ENCODE measurements at places on chromosomes 5 and 9. TPM values are rescaled to one million over a fixed set of nuclear protein-coding genes. Genes with fewer than 3 reads are reported as not detected.

GRCh38 chr5:42828671-42829070, 17.0 kb upstream of the SELENOP start:
- no peak for ATAC-seq

The ZFP37 gene
- total RNA-seq, result 1.9 TPM

The IFNB1 gene
- not detected for total RNA-seq

DNA sequence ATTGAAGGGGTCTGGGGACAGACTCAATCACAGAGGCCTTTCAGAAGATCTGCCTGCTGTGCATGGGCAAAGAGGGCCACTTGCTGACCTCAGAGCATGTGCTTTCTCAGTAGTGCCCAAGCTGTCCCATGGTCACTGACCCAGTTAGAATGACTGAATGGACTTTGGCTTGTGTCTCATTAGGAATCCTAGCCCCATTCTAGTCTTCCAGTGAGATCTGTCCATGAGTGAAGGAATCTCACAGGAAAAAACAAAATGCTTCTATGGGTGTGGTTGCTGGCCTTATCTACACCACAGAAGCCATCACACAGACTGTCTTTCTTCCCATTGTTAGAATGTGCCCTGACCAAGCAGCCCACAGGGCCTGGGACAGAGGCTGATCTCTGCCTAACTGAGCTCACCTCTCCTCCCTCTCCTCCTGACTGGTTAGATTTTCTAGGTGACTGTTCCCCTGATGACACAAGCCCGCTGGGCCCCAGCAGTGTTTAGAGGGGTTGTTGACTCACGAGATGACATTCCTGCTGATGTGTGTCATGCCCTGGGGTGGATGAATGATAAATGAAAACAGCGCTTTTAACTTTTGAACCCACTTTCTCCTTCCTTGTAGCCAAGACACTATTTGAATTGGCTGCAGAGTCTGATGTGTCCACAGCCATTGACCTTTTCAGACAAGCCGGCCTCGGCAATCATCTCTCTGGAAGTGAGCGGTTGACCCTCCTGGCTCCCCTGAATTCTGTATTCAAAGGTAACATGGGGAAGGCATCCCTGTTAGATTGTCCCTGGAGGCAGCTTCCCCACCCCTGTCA, 24.8 kb downstream of the TGFBI start:
- ATAC-seq, result no peak

The MEF2C gene
- 66.9 TPM for total RNA-seq

The TSSK1B gene
- total RNA-seq, result not detected

The PIP5K1B gene
- total RNA-seq, result 0.67 TPM

All from gastroesophageal sphincter (tissue), 4 donors.